ENCODE measurements at places on chromosomes 4 and X.

GRCh38 chr4:16779028-16779675 lies 119.3 kb downstream of the LDB2 start:
- no peak overlapping the region for H3K4me3 ChIP-seq
- DNase-seq: no peak
- no peaks in the 10 kb centered on the region for H3K36me3 ChIP-seq
- no peak overlapping the region for H3K27ac ChIP-seq
- no peaks in the 10 kb centered on the region for H3K4me1 ChIP-seq

DNA sequence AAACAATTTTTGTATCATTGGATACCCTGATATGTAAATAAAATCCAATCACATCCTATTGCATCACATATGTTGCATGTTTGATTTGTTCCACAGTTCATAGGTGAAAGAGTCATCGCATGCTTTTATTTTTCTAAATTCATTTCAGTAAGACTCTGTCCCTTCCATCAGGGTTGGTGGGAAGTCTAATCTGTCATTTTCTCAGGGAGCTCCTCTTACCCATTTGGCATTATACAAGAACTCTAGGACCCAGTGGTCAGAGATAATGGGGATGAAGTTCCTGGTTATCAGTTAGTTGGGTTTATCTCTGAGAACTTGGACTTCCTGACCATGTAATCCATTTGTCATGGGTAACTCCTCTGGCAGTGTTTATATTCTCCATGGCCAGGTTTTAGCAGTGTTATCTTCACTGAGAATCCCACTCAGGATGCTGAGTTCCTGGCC lies 227.1 kb upstream of the JADE1 start:
- H3K36me3 ChIP-seq: no peaks in the 10 kb centered on the region
- no peak overlapping the region for H3K4me3 ChIP-seq
- no peaks in the 10 kb centered on the region for H3K27me3 ChIP-seq
- no peak for DNase-seq
- H3K27ac ChIP-seq: no peak overlapping the region

GRCh38 chr4:64405761-64406160 lies 3.5 kb downstream of the TECRL start:
- H3K27me3 ChIP-seq: no peaks in the 10 kb centered on the region
- no peak for DNase-seq
- no peak overlapping the region for H3K4me3 ChIP-seq
- H3K36me3 ChIP-seq: no peaks in the 10 kb centered on the region
- no peaks in the 10 kb centered on the region for H3K4me1 ChIP-seq

GRCh38 chr4:162681212-162681611 lies 485.5 kb downstream of the NAF1 start:
- H3K36me3 ChIP-seq: no peaks in the 10 kb centered on the region
- no peak for DNase-seq
- H3K27me3 ChIP-seq: no peaks in the 10 kb centered on the region
- no peak overlapping the region for H3K4me3 ChIP-seq
- no peaks in the 10 kb centered on the region for H3K4me1 ChIP-seq
- H3K27ac ChIP-seq: no peak overlapping the region

GRCh38 chr4:53505947-53506346 lies 85.3 kb downstream of the LNX1 start:
- H3K27ac ChIP-seq: no peak overlapping the region
- no peaks in the 10 kb centered on the region for H3K4me1 ChIP-seq
- no peak overlapping the region for H3K4me3 ChIP-seq
- peaks cover 9% of the 10 kb centered on the region for H3K27me3 ChIP-seq

- no peaks in the 10 kb centered on the region for H3K36me3 ChIP-seq
- H3K27me3 ChIP-seq: no peaks in the 10 kb centered on the region
- no peak overlapping the region for H3K4me3 ChIP-seq
Observed at GRCh38 chr4:38365261-38365660, 298.7 kb upstream of the KLF3 start.

DNA sequence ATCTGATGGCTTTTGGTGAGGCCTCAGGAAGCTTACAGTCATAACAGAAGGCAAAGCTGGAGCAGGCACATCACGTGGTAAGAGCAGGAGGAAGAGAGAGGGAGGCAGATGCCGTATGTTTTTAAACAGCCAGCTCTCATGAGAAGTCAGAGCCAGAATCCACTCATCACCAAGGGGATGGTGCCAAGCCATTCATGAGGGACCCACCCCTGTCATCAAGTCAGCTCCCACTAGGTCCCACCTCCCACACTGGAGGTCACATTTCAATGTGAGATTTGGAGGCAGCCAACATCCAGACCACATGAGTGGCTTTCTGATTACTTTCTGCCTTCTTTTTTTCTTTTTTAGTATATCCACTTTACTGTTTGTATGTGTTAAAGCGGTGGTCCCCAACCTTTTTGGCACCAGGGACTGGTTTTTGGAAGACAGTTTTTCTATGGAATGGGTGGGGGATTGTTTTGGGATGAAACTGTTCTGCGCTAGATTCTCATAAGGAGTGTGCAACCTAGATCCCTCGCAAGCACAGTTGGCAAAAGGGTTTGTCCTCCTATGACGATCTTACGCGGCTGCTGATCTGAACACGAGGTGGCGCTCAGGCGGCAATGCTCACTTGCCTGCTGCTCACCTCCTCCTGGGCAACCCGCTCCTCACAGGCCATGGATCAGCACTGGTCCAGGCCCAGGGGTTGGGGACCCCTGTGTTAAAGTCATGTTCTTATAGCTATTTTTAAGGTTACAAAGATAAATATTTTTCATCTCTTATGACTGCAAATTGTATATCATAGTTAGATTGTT lies 61.7 kb downstream of the SLIT2 start:
- H3K27me3 ChIP-seq: no peaks in the 10 kb centered on the region
- no peak overlapping the region for H3K4me3 ChIP-seq
- no peak overlapping the region for H3K27ac ChIP-seq

DNA sequence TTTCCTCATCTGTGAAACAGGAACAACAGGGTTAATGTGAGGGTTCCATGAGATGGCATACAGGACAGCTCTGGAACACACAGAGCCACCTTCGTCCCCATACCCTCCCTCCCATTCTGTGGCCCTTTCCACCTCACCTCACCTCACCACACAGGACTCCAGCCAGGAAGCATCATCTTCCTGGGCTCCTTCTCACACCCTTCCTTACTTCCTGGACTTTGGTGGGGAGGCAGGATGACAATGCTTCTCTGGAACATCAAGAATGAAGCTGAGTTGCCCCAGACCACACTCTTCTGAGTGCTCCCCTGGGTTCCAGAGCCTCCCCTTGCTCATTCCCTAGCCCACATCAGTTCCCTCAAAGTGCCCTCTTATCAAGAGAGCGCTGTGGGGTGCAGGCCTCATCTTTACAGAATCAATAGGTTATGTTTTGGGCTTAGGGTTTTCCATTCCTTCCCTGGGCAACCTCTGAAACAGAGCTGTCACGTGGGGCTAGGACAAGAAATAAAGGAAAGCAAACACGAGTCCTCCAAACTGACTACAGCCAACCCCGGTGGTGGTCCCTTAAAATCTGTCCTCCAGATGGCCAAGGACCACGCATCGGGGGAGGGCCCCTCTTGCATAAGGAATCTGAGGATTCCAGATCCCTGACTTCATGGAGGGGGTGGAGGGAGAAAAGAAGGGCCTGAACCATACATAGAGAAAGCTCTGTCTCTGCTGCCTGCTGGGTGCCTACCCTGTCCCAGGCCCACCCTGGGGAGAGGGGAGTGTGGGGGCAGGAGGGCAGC lies 74.4 kb upstream of the ATP6AP2 start:
- no peak overlapping the region for H3K27ac ChIP-seq
- H3K36me3 ChIP-seq: no peaks in the 10 kb centered on the region
- no peaks in the 10 kb centered on the region for H3K4me1 ChIP-seq
- H3K27me3 ChIP-seq: no peaks in the 10 kb centered on the region
- DNase-seq: no peak
- no peak overlapping the region for H3K4me3 ChIP-seq

- DNase-seq: no peak
- peaks cover 9% of the 10 kb centered on the region for H3K27me3 ChIP-seq
- no peak overlapping the region for H3K27ac ChIP-seq
- no peaks in the 10 kb centered on the region for H3K36me3 ChIP-seq
- no peak overlapping the region for H3K4me3 ChIP-seq
Observed at GRCh38 chr4:81065446-81065845, 34.9 kb downstream of the BMP3 start.

Data from activated naive CD4-positive, alpha-beta T cell treated with anti-CD3 and anti-CD28 coated beads for 36 hours (primary cell).